SHP77 treated with DMSO at 0.1 percent for 48 hours (cell line): ENCODE measurements at places on chromosomes 1 and 21.

DNA sequence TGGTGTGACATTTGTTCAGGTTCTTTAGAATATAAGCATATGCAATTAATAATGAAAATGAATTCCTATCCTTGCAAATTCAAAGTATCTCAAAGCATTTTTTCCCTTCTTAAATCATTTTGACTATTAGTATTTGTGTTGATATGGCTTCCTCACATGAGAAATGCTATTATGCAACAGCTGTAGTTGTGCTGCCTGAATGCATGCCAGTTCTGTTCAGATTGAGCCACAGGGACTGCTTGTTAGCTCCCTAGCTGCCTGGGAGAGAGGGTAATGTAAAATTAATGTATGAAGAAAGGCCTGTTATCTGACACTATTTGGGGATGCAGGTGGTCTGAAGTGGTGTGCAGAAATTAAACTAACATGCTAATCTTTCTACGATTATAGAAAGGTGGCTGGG is 45.5 kb downstream of the CACHD1 start:
- DNase-seq, result no peak

DNA sequence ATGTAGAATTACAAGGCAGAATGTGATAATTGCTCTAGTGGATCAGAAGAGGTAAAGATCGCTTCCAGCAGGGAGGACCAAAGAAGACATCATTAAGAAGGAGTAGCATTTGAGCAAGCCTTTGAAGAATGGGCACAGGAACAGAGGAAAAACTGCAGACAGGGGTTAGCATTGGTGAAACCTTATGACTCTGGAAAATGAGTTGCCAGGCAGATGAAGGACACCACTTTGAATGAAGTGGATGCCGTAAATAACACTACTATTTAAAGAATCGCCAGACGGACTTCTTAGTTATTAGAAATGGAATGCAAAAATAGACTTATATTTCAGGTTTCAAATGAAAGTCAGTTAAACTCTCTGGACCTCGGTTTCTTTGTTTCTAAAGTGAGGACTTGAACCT is 727.7 kb downstream of the USP25 start:
- DNase-seq, result no peak

DNA sequence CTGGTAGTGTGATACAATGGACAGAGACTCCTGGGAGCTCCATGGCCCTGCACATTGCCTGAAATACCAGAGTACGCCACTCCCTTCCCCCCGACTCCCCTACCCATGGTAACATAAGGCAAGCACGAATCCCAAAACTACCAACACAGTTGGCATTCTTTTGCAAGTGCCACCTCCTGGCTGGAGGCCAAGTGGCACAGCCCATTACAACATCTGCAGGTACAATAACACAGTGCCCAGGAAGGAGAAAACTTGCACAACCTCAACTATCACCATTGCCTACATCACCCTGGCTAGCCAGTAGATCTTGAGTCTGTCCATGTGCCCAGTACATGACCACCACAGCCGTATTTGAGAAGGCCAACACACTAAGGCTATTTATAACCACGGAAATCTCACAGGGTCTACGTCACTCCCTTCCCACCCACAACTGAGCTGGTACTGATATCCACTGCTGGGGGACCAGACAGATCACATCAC is 11.7 kb downstream of the ADAMTS1 start:
- no peak for DNase-seq

DNA sequence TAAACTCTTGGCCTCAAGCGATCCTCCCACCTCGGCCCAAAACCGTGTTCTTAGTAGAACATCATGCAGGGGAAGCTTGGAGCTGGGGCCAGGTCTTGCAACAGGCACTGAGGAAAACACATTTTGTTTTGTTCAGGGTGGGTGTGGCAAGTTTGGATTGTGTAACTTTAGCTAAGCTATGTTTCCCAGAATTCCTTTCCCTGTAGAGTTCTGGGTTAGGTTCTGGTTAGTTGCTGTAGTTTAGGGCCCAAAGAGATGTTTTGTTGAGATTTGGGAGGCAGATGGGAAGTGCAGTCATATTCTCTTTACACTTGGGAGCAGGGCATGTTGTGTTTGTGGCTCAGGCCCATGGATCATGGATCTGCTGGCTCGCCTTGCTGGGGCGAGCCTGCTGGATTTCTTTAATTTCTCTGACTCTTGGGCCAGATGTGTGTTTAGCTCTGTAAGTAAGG is 24.0 kb downstream of the PLA2G5 start:
- DNase-seq, result no peak

GRCh38 chr1:14280909-14281308 is 317.6 kb upstream of the KAZN start:
- DNase-seq, result no peak

- no peak for DNase-seq
Measured at GRCh38 chr1:201769966-201770365, 59.0 kb upstream of the IPO9 start.

DNA sequence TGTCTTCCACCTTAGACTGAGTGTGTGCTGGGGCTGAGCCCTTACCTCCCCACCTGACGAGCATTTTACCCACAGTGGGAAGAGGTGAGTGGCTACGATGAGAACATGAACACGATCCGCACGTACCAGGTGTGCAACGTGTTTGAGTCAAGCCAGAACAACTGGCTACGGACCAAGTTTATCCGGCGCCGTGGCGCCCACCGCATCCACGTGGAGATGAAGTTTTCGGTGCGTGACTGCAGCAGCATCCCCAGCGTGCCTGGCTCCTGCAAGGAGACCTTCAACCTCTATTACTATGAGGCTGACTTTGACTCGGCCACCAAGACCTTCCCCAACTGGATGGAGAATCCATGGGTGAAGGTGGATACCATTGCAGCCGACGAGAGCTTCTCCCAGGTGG is 73.7 kb downstream of the EPHB2 start:
- DNase-seq, result no peak

DNA sequence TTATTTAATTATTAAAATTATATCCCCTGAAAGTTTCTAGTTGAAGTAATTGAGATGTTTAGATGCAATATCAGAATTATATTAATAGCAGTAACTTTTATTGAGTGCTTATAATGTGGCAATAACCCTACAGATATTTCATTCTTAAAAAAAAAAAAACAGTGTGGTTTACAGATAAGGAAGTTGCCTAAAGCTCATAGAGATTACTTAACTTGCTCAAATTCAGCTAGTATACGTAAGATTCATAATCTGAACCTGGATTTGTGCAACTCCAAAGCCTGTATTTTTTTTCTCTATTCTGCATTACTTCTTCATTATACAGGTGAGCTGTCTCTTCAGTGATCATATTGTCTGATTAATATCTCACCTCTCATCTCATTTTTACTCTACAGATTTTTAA is 156.0 kb upstream of the PTBP2 start:
- DNase-seq, result no peak

GRCh38 chr1:51926171-51926812 is 47.8 kb upstream of the NRDC start:
- no peak for DNase-seq

GRCh38 chr1:53326598-53327181 is 1.2 kb downstream of the LRP8 start:
- no peak for DNase-seq

GRCh38 chr1:177567393-177567792 is 396.6 kb downstream of the BRINP2 start:
- no peak for DNase-seq
